ENCODE measurements at places on chromosomes 12 and 14. TPM values are rescaled to one million over a fixed set of nuclear protein-coding genes. Genes with fewer than 3 reads are reported as not detected.

MIP gene
- total RNA-seq = not detected

DNA sequence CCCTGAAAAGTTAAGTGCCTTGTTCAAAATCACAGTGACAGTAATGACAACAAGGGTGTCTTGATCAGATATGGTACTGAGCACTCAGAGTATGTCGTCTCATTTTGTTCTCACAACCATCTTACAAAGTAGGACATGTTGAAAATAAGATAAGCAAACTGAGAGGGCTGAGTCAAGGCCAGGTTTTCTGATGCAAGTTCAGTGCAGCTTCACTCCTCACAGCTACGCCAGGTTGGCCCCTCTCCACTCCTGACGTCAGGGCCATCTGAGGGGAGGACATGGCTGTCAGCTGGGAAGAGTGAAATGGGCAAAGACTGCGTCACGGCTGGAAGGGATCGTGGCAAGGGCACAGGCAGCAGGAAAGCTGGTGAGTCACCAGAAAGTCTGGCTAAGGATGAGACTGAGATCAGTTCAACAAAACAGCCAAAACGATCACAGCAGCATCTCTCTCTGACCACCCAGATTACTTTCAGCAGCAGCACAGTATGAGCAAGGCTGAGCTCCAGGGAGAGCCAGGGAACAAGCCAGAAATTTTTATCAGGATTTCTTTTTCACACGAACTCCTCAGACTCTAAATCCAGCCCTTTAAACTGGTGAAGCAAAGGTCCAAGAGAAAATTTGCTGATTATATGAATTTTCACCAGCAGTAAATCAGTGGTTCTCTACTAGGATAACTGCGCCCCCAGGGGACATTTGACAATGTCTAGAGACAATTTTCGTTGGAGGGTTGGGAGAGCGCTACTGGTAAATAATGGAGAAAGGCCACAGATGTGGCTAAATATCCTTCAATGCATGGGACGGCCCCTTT, 297.9 kb upstream of the AMIGO2 start:
- peaks cover 4% of the 10 kb centered on the region for H3K27me3 ChIP-seq
- no peak overlapping the region for H3K27ac ChIP-seq
- H3K4me3 ChIP-seq = no peak overlapping the region
- no peaks in the 10 kb centered on the region for H3K4me1 ChIP-seq
- no peak for DNase-seq

GRCh38 chr12:7221486-7221885, 32.0 kb downstream of the PEX5 start:
- H3K4me1 ChIP-seq = no peaks in the 10 kb centered on the region
- H3K4me3 ChIP-seq = no peak overlapping the region
- H3K36me3 ChIP-seq = no peaks in the 10 kb centered on the region
- no peak overlapping the region for H3K27ac ChIP-seq

DNA sequence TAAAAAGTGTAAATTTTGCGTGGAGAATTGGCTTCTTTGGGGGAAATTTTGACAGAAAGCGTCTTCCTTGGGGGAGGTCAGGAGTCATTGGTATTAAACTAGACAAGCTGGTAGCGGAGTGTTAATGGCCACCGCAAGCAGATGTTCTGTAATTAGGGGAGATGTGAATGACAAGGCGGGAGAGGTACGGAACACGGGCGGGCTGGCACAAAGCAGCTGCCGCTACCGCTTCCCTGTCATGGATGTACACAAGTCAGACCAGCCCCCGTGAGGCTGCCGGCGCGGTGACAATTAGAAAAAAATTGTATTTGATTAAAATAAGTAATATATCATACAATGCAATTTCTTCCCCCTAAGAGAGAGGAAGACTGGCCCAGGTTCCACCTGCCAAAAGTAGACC, 501.6 kb downstream of the VRK1 start:
- H3K4me1 ChIP-seq = no peaks in the 10 kb centered on the region
- H3K4me3 ChIP-seq = no peak overlapping the region
- no peak overlapping the region for H3K27ac ChIP-seq

DNA sequence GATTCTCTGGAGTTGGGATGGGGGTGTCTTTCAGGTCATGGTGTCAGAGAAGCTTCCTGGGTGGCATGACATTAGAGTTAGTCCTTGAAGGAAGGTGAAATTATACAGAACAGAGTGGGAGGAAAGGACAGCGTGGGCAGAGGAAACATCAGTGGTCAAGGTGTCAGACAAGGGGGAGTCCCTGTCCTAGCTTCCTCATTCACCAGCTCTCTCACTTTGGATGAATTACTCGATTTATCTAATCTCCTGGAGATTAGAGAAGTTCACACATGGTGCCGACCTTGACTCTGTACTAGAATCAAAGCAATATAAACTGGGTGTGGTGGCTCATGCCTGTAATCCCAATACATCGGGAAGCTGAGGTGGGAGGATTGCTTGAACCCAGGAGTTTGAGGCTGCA, 492.9 kb downstream of the VRK1 start:
- H3K4me1 ChIP-seq = no peaks in the 10 kb centered on the region
- H3K27ac ChIP-seq = no peak overlapping the region
- H3K27me3 ChIP-seq = peaks cover 13% of the 10 kb centered on the region

RPL10L gene
- not detected for total RNA-seq

- H3K4me1 ChIP-seq = peaks cover 13% of the 10 kb centered on the region
- H3K4me3 ChIP-seq = peak overlapping the region; percentile 79
- no peaks in the 10 kb centered on the region for H3K36me3 ChIP-seq
- DNase-seq = peak; percentile 68
- H3K27me3 ChIP-seq = peaks cover 30% of the 10 kb centered on the region
- peak overlapping the region; percentile 91 for H3K27ac ChIP-seq
These were observed 26.7 kb upstream of the YBX3 start for GRCh38 chr12:10749700-10750384.

P2RX7 gene
- total RNA-seq = 0.12 TPM

GRCh38 chr12:76064904-76065303, 19.6 kb downstream of the NAP1L1 start:
- no peak overlapping the region for H3K27ac ChIP-seq
- H3K27me3 ChIP-seq = no peaks in the 10 kb centered on the region
- no peak for DNase-seq

- peaks cover 2% of the 10 kb centered on the region for H3K27me3 ChIP-seq
- H3K4me3 ChIP-seq = no peak overlapping the region
- peaks cover 4% of the 10 kb centered on the region for H3K36me3 ChIP-seq
- H3K4me1 ChIP-seq = no peaks in the 10 kb centered on the region
- H3K27ac ChIP-seq = no peak overlapping the region
These were observed 24.8 kb downstream of the CLECL1 start for GRCh38 chr12:9707864-9708808.

- DNase-seq = no peak
- peaks cover 5% of the 10 kb centered on the region for H3K27me3 ChIP-seq
- no peak overlapping the region for H3K4me3 ChIP-seq
- peaks cover 9% of the 10 kb centered on the region for H3K36me3 ChIP-seq
- peaks cover 4% of the 10 kb centered on the region for H3K4me1 ChIP-seq
These were observed 92.3 kb upstream of the BCAT1 start for GRCh38 chr12:25041006-25041741.

DNA sequence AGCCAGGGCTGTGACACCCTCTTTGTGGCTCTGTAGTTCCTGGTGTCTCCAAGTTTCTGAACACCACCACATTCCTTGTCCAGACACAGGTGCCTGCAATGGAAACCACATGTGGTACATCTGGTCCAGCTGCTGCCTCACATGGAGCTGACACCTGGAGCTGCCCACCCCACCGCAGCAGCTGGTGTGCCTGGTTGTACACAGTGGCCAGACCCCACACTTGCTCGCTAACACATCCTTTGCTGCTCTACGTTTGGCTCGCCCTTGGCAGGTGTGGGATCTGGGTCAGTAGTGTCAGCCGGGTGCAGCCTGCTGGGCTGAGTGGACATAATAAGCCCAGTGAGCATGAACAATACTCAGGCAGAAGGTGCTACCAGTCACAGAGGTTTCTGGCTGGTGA, 198.9 kb downstream of the ADGRD1 start:
- H3K27me3 ChIP-seq = no peaks in the 10 kb centered on the region
- DNase-seq = no peak
- no peaks in the 10 kb centered on the region for H3K36me3 ChIP-seq
- H3K27ac ChIP-seq = peak overlapping the region; percentile 90
- no peaks in the 10 kb centered on the region for H3K4me1 ChIP-seq

DNA sequence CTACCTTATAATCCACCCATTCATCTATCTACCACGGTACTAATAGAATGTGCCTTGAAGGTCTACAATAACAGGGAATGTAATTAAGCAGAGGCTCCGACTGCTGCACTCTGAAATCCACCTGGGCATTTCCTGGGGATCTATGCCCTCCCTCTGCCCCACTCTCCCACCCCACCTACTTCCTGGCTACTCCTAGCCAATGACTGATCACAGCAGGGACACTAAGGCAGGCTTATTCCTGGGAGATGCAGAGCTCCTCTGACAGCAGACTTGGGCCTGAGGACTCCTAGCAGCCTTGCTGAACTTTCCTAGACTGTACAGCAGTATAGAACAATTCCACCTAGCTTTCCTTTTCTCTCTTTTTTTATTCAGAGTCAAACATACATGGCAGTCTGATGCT, 91.1 kb upstream of the DHRS4 start:
- H3K36me3 ChIP-seq = no peaks in the 10 kb centered on the region
- no peak overlapping the region for H3K4me3 ChIP-seq
- no peaks in the 10 kb centered on the region for H3K4me1 ChIP-seq
- peaks cover 55% of the 10 kb centered on the region for H3K27me3 ChIP-seq
- no peak for DNase-seq

DNA sequence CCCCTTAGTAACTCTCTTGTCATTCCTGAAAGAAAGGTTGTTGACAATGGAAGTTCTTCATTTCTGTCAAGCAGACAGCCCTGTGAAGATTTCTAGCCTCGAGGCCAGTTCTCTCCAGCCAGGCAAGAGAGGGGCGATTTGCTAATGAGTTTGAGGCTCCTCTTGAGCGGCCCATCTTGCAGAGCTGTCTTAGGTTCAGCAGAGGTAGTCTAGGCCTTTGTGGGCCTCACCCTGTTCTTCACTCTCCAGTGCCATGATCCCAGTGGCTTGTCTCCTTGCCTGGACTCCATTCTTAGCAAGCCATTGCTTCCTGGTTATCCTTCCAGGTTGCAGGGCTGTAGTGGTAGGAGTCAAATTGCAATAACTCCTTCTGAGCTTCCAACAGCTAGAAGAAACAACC, 9.7 kb downstream of the TPH2 start:
- H3K27ac ChIP-seq = peak overlapping the region; percentile 64
- H3K4me3 ChIP-seq = peak overlapping the region; percentile 7
- H3K36me3 ChIP-seq = no peaks in the 10 kb centered on the region
- H3K4me1 ChIP-seq = peaks cover 22% of the 10 kb centered on the region
- H3K27me3 ChIP-seq = peaks cover 36% of the 10 kb centered on the region

- no peaks in the 10 kb centered on the region for H3K27me3 ChIP-seq
- no peak overlapping the region for H3K4me3 ChIP-seq
- DNase-seq = no peak
- no peaks in the 10 kb centered on the region for H3K36me3 ChIP-seq
- no peaks in the 10 kb centered on the region for H3K4me1 ChIP-seq
These were observed 71.8 kb upstream of the TMX1 start for GRCh38 chr14:51168215-51168613.

DNA sequence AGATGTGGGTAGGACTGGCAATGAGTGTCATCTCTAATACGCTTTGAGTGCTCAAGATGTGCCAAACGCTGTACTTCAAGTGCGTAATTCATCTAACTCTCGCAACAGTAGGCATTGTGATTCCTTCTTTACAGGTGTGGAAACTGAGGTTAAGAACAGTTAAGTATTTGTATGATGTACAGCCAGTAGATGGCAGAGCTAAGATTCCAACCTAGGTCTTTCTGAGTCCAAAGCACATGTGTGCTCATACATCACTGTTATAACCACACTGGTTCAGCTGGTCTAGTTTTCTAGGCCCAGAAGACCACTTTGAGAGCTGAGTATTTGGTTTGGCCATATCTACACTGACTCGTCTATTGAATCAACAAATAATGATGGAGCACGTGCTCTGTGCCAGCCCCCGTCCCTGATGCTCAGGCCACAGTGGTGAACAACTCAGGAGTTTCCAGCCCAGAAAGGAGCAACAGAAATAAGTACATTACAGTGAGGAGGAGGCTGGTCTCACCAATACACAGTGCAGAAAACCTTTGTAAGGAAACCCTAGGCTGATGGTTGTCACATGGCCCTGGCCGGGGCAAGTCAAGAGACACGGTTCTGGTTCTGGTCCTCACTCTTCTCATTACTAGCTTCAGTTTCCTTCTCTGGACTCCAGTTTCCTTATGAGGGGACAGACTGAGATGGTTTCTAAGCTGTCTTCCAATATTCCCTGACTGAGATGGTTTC, 69.3 kb upstream of the SCN8A start:
- no peak for DNase-seq
- H3K4me3 ChIP-seq = no peak overlapping the region
- H3K27ac ChIP-seq = no peak overlapping the region
- H3K4me1 ChIP-seq = no peaks in the 10 kb centered on the region
- no peaks in the 10 kb centered on the region for H3K36me3 ChIP-seq

- no peak overlapping the region for H3K27ac ChIP-seq
- no peaks in the 10 kb centered on the region for H3K36me3 ChIP-seq
- no peak for DNase-seq
- H3K27me3 ChIP-seq = no peaks in the 10 kb centered on the region
- H3K4me3 ChIP-seq = no peak overlapping the region
These were observed 9.8 kb upstream of the DENND5B start for GRCh38 chr12:31600750-31601149.

TEX52 gene
- total RNA-seq = not detected

PRH2 gene
- total RNA-seq = not detected

- peaks cover 8% of the 10 kb centered on the region for H3K36me3 ChIP-seq
- DNase-seq = no peak
- no peak overlapping the region for H3K4me3 ChIP-seq
- H3K27ac ChIP-seq = peak overlapping the region; percentile 43
- no peaks in the 10 kb centered on the region for H3K4me1 ChIP-seq
These were observed 39.1 kb downstream of the RNFT2 start for GRCh38 chr12:116777245-116777644.

GRCh38 chr14:53055003-53055402, 98.1 kb downstream of the DDHD1 start:
- H3K4me1 ChIP-seq = no peaks in the 10 kb centered on the region
- H3K27me3 ChIP-seq = no peaks in the 10 kb centered on the region
- DNase-seq = no peak
- H3K36me3 ChIP-seq = no peaks in the 10 kb centered on the region
- H3K4me3 ChIP-seq = no peak overlapping the region

RFLNA gene
- 2.1 TPM for total RNA-seq

DNA sequence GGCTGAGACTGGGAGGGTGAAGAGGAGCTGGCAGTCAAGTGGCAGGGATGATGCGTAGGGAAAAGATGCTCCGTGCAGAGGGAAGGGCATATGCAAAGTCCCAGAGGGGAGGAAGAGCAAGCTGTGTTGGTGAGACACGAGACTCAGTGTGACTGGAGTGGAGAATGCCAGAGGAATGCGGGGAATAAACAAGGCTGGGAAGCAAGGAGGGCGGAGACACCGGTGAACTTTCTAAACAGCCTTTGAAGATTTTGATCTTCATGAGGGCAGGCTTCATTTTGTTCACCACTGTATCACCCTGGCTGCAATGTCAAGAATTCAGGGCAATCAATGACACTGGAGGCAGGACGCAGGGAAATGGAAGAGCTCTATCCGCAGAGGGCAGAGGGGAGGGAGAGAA, 535.8 kb downstream of the FUT8 start:
- no peak overlapping the region for H3K4me3 ChIP-seq
- H3K36me3 ChIP-seq = no peaks in the 10 kb centered on the region
- H3K27ac ChIP-seq = no peak overlapping the region
- DNase-seq = no peak
- H3K4me1 ChIP-seq = no peaks in the 10 kb centered on the region

Data from neural crest cell (in vitro differentiated cells).